Hepatic stellate cell (primary cell): ENCODE measurements at places on chromosomes 7 and 10.

- peak; percentile 67 for DNase-seq
Measured at GRCh38 chr10:97081621-97082235, 104.0 kb downstream of the SLIT1 start.

- no peak for DNase-seq
Measured at GRCh38 chr7:112280267-112280666, 73.8 kb downstream of the ZNF277 start.

DNA sequence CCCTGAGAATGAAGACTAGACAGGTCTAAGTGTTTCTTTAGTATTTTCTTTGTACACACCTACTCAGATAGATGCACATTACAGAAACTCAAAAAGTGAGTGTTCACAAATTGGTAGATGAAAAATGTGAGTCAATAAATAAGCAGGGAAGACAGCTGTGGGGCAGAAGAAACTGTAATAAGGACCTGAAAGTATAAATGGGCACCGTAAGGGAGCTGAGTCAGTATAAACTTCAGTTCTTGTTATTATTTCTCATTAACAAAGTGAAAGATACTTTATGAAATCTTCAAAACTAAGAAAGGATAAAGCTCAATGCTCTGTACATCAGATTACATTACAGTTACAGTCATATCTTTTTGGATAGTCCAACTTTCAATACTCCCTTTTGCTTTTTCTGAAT is 2.5 kb downstream of the MTPN start:
- DNase-seq, result no peak

- peak; percentile 2 for DNase-seq
Measured at GRCh38 chr10:47378606-47379444, 5.3 kb downstream of the ZNF488 start.

GRCh38 chr10:5509236-5509635 is 9.9 kb upstream of the CALML5 start:
- no peak for DNase-seq

- peak; percentile 83 for DNase-seq
Measured at GRCh38 chr10:75408911-75409885, 7.6 kb upstream of the ZNF503 start.

GRCh38 chr10:5746197-5746596 is 61.6 kb downstream of the TASOR2 start:
- DNase-seq, result no peak

DNA sequence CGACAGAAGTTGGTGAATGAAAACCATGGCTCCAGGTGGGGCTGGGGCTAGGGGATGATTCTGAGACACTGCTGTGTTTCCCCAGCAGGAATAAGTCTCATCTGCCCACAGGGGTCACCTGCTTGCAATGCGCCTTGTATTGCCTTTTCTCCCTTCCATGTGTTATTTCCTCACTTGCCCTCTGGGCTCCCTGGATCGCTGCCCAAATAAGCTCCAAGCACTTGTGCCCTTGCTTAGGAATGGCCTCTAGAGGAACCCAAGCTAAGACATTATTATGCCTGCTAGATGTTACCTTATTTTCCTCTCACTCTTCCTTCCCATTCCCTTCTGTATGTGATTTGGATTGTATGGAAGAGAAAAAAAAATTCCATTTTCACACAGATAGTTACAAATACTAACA is 24.8 kb upstream of the PLPP4 start:
- DNase-seq, result no peak

DNA sequence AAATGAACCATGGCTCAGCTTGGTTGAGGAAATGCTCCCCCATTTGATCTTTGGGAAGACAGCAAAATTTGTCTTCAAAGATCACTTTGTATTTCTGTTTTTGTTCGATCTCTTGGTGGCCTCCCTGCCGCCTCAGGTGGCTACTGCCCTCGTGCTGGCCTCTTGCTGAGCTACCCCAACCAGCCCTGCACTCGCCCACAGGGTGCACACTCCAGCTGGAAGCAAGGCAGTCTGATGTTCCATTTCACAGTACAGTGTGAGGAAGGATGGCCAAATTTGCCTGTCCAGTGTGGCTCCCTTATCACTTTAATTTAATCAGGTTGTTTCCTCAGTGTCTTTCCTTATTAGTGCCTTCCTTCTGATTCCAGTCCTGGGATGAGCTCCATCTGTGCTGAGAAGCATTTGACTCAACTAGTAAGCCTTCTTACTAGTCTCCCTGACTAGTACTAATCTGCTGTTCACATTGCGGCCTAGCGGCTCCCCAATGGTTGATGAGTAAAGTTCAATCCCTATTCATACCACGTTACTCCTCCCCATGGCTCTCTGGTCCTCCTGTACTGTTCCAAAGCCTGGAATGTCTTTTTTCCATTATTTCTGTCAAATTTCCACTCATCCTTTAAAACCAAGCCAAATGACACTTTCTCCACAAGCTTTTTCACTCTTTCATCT is 8.2 kb downstream of the MYOF start:
- no peak for DNase-seq

DNA sequence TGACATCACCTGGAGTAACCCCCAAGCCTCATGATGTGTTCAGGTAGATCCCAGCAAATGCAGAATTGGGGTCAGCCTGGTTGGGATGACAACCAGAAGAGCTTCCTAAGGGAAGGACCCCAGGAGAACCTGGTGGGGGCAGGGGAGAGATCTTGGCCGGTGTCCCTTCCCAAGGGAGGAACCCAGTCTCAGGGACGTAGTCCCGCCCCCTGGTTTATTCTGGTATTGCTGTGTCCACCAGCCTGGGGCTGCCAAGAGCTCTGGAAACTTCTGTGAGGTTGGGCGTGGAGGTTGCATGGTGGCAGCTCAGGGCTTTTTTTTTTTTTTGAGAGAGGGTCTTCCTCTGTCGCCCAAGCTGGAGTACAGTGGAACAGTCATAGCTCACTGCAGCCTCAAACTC is 19.4 kb downstream of the GTF2IRD1 start:
- DNase-seq, result no peak

- DNase-seq, result no peak
Measured at GRCh38 chr7:114439581-114439980, 25.0 kb downstream of the FOXP2 start.

DNA sequence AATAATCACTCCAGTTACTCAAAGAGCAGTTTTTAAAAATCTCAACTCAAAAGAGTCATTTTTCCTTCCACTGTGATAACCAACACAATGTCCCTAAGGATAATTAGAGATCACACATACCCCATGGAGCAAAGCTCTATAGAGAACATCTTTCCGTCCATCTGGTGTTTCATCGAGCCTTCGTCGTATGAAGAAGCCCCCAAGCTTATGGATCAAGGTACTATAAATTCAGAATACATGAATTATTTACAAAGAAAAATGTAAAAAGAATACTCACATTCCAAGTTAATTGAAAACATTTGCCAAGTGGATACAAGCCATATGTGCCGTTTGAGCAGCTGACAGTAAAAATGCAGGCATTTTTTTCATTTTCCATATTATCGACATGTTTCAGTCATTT is 14.8 kb downstream of the GPAM start:
- DNase-seq, result no peak
